Fibroblast of mammary gland (primary cell): ENCODE measurements at places on chromosomes 3 and 15.
A peak's percentile ranks its signal among the peaks of the same experiment; 100 is the strongest.

DNA sequence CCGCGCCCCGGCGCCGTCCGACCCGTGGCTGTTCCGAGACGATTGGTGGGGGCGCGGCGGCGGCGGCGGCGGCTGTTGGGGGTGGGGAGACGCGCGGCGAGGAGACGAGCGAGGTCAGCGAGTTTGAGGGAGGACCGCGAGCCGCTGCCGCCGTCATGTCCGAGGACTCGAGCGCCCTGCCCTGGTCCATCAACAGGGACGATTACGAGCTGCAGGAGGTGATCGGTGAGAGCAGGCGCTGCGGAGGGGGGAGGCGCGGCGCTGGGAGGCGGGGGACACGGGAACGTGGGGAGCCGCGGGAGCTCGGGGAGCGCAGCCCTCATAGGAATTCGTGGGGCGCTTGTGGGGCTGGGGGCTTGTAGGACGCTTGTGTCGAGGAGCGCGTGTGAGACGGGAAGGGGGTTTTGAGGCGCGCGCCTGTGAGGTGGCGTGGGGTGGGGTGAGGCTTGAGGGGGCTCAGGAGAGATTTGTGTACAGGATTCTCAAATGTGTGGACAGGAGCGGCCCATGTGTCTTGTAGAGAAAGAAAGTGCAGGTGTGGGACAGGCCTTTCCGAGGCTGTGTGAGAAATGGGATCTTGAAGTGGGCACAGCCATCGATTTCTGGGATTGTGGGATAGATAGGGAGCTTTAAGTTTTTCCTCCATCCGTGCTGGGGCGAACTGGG is 518 bp downstream of the OXSR1 start:
- peak; percentile 42 for DNase-seq

- no peak for DNase-seq
These were observed 222.8 kb upstream of the UBE2E2 start for GRCh38 chr3:22980346-22980745.

DNA sequence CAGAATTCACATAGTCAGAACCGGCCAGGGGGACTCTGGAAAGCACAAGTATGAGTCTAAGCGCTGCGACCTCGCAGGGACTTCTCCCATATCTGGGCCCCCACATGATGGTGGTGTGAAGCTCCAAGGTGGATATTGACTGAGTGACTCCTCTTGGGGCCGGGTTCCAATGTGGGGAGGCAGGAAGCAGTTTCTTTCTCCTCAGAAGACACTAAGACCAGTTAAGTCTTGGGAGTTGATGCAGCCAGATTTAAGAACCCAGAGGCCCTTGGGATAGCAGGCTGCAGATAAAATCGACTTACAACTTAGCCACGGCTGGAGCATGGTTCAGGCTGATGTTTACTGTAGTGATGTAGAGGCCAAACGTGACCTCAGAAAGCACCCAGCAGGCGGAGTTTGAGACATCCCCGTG is 55.4 kb upstream of the KLF13 start:
- no peak for DNase-seq

DNA sequence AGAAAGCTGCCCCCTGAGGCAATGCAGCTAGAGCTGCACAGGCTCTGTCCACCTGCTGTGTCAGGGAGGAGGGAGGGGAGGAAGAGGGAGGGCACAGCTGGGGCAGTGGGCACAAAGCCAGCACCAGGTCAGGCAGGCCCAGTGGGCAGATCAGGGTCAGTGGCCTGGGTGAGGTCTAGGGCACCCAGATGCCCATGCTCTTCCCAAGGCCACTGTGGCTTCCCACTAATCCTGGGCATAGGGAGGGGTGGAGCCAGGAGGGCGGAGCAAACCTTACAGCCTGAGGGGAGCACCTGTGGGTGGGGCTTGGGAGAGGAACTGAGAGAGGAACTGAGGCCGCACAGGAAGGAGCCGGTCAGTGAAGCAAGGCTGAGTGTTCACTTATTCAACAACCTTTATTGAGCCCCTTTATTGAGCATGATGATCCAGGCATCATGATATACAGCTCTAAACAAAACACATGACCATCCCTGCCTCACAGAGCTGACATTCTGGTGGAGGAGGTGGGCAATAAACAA is 55.0 kb downstream of the RHCG start:
- DNase-seq: no peak

DNA sequence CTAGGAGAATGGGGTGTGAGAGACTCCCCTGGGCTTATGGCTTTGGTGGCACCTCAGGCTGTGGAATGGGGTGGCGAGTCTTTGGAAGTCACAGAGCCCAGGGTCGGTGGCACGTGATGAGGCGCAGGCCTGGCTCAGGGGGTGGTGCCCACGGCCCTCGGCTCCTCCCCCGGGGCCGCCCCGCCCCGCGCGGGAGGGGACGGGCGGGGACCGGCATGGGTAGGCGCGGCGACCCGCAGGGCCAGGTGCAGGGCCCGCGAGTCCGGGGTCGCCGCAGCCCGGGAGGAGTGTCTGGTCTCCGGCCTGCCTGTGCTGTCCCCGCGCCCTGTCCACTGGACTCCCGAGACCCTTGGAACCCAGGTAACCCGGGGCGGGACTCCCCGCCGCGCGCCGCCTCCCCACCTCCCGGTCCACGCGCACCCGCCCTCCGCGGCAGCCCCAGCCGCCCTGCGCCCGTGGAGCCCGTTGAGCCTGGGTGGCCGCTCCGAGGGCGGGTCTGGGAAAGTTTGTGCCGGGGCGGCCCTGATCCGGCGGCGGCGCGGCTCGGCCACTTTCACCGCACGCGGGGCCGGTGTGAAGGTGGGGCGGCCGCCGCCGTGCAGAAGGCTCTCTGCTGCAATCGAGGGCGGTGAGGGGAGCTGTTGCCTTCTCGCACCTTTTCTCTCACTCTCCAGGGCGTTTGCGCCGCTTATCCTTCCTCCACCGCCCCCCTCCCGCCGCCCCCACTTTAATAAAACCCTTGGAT is at the start of gene PAQR5:
Gene PAQR5, plus strand, starts transcription at position 216 of the 745 bp plus-strand sequence. CDS start 61,169 bp downstream, outside the sequence.
- DNase-seq: no peak

DNA sequence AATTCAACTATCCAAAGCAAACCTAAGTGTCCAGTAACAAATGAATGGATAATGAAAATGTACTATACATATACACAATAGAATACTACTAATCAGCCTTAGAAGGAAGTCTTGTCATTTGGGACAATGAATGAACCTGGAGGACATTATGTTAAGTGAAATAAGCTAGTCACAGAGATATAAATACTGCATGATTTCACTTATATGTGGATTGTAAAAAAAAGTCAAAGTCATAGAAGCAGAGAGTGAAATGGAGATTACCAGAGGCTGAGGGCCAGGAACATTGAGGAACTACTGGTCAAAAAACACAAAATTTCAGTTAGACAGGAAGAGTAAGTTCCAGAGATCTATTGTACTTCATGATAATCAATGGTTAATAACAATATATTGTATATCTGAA is 33.6 kb downstream of the MYO5A start:
- DNase-seq: no peak

DNA sequence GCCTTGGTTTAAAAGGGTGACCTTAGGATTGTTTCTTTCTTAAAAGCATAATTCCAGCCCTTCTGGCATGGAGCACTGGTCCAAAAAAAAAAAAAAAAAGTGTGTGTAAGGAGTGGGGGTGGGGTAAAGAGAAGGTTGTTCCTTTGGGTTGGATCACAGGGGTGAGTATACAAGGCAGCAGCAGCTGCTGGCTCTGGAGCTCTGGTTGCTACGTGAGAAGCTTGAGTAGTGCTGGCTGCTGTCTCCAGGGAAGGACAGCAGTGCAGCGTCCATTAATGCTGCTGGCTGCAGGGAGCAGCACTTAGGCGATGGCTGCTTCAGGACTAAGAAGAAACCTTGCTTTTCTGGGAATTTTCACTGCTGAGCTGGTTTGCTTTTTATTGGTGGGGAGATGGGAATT is 2.3 kb downstream of the SETD5 start:
- peak; percentile 96 for DNase-seq

DNA sequence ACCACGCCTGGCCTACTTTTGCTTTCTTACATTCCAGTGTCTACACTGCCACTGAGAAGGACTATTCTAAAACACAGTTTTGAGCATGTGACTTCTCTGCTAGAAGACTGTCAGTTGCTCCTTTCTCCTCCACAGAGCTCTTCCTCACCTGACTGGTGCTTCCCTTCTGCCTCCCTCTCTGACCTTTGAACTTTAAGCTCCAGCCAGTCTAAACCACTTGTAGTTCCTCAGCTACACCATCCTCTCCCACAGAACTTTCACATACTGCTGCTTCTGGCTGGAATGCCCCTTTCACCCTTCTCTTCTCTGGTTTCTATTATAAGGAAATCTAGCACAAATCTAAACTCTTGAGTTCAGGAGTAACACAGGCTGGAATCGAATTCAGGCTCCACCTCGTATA is 9.1 kb downstream of the NCEH1 start:
- DNase-seq: no peak

- DNase-seq: no peak
These were observed 1.6 kb downstream of the LNP1 start for GRCh38 chr3:100402891-100403290.

- DNase-seq: peak; percentile 54
These were observed 139.3 kb downstream of the ZNF609 start for GRCh38 chr15:64599716-64600115.

- DNase-seq: no peak
These were observed 106.9 kb downstream of the LRRN1 start for GRCh38 chr3:3906171-3906570.

DNA sequence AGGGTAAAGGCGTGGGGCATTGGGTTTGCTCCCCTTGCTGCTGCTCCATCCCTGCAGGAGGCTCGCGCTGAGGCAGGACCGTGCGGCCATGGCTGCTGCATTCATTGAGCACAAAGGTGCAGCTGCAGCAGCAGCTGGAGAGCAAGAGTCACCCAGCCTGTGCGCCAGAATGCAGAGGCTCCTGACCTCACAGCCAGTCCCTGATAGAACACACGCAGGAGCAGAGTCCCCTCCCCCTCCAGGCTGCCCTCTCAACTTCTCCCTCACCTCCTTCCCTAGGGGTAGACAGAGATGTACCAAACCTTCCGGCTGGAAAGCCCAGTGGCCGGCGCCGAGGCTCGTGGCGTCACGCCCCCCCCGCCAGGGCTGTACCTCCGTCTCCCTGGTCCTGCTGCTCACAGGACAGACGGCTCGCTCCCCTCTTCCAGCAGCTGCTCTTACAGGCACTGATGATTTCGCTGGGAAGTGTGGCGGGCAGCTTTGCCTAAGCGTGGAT is 47.0 kb downstream of the PGPEP1L start:
- no peak for DNase-seq

DNA sequence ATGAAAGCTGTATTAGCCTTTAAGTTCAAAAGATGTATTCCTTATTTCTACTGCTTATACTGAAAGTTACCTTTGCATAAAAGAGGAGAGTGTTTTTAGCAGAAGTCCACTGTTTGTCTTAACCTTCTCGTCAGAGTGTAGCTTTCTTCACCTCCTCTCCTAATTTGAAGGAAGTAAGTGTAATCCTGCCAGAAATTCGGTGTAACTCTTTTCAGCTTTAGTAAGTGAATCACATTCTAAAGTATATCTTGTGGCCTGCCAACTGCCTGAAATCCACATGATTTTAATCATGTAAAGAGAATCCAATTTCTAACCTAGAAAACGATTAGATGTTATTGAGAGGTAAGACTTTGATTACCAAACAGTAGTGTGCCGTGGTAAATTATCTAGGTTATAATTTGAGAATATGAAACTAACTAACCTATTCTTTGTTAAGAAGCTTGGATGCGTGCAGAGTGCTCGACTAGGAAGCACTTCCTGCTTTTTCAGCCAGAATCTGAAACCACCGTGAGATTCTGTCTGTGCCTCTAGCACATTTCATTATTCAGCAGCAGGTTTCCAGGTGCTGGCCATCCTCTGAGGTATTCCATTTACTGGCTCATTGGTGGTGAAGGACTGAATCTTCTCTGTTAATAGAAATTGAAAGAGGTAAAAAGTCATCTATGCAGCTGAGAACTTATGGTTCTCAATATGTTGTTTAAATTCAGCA is 7.5 kb downstream of the GYG1 start:
- DNase-seq: peak; percentile 27

DNA sequence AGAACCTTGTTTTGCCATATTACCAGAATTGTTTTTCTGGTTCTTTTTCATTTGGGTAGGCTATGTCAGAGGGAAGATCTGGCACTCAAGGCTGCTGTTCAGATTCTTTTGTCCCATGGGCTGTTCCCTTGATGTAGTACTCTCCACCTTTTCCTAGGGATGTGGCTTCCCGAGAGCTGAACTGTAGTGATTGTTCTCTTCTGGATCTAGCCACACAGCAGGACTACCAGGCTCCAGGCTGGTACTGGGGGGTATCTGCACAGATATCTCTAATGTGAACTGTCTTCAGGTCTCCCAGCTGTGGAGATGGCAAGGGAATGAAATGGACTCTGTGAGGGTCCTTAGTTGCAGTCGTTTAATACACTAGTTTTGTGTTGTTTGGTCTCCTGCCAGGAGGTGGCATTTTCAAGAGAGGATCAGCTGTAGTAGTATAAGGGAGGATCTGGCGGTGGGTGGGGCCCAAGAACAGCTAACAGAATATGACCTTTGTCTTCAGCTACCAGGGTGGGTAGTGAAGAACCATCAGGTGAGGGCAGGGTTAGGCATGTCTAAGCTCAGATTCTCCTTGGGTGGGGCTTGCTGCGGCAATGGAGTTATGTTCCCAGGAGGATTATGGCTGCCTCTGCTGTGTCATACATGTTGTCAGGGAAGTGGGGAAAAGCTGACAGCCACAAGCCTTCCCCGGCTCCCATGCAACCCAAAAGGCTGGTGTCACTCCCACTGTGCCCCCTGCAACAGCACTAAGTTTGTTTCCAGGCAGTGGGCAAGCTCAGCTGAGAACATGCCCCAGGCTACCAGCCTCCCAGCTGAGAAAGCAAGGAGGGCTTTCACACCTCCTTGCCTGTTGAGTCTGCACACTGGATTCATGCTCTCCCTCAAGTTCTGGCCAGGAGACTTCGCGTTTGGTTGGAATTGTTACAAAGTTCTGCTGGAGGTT is 252.5 kb downstream of the ISL2 start:
- DNase-seq: no peak

- DNase-seq: no peak
These were observed 47.1 kb upstream of the BNIP2 start for GRCh38 chr15:59736181-59736580.

GRCh38 chr3:88150371-88150770 is 612 bp downstream of the C3orf38 start:
- DNase-seq: peak; percentile 17
